ENCODE measurements at places on chromosomes 4 and X.

DNA sequence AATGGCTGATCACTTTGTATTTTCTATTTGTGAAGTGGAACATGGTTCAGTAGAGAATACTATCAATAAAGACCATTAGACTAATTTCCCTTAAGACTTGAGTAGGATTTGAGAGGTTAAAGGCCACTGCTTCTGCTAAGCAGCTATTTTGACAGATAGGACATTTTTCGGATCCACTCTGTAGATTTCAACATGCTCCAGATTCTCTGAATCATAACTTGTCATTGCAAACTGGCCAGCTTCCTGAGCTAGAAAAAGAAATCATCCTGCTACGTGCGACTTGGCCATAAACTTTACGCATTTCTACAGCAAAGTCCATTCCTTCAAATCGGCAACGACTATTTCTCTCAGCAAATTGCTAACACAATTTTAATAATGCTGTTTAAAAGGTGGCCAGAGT is 55.2 kb downstream of the MGST2 start:
- no peak for DNase-seq

DNA sequence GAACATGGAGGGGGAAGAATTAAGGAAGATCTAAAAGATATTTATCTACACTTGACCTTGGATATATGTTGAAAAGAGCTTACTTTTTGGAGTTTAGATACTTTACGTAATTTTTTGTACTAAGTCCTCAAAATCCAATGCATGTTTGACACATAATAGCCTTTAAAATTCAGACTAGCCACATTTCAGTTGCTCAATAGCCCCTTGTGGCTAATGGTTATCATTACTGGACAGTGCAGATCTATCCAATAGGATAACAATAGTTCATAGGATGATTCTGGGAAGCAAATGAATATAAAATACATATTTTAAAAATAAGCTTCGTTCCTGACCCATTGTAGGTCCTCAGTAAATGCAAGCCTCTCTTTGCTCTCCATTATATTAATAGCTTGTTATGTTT is 13.8 kb downstream of the AP1AR start:
- DNase-seq, result no peak

DNA sequence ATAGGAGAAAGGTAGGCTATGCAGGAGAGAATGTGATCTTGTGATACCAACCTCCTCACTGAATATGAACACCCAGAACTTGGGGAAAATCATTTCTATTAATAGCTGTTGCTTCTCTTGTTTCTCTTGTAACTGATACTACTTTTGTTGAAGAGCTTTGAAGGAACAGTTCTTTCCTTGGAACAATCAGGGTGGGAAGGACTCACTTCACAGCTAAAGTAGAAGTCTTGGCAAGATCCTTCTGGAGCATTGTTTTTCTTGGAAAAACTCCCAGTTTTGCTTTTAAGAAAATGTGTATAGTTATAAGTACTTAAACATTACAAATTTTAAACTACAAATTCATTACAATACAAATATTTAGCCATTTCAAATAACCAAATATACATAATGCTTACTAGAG is 19.1 kb upstream of the XK start:
- peak; percentile 1 for DNase-seq

GRCh38 chrX:112147206-112147605 is 64.6 kb upstream of the TRPC5 start:
- DNase-seq, result peak; percentile 0

GRCh38 chr4:170853422-170854021 is 763.8 kb upstream of the AADAT start:
- DNase-seq, result peak; percentile 54

GRCh38 chr4:147822128-147822527 is 90.2 kb downstream of the ARHGAP10 start:
- no peak for DNase-seq

- no peak for DNase-seq
Measured at GRCh38 chr4:8052160-8052691, 106.4 kb downstream of the ABLIM2 start.

DNA sequence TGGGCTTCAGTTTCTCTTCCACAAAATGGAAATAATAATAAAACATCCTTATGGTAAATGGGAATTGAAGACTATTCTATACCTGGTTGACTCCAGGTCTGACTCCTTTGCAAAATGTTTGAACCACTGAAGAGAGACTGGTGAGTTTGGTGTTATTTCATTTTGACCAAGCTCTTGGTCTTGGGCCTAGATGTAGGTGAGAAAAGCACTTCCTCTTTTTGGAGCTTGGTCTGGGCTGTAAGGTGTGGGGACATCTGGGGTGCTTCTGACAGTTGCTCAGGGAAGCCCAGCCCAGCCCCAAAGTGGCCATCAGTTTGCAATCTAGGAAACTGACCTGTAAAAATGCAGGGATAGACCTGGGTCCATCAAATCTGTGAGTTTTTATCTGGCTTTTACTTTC is 26.8 kb upstream of the SOD3 start:
- no peak for DNase-seq

DNA sequence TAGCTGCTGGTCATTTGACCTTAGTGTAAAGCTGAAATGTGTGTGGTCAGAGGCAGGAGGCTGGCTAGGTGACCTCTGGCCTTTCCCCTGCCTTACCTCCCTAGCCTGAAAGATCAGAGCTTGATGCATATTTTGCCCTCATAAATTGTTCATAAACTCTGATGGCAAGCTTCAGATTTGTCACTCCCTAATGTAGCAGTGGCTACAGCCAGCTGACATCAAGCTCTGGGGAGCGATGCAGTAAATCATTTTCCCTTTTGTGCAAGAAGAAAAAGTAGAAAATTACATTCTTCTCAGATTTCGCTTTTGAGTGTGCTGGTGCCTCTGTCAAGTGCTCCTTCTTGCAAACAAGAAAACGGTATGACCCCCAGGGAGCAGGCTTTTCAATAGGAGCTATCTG is 87.7 kb upstream of the MAGEA4 start:
- DNase-seq, result no peak

GRCh38 chr4:185792384-185793115 is 19.4 kb downstream of the SORBS2 start:
- peak; percentile 99 for DNase-seq

DNA sequence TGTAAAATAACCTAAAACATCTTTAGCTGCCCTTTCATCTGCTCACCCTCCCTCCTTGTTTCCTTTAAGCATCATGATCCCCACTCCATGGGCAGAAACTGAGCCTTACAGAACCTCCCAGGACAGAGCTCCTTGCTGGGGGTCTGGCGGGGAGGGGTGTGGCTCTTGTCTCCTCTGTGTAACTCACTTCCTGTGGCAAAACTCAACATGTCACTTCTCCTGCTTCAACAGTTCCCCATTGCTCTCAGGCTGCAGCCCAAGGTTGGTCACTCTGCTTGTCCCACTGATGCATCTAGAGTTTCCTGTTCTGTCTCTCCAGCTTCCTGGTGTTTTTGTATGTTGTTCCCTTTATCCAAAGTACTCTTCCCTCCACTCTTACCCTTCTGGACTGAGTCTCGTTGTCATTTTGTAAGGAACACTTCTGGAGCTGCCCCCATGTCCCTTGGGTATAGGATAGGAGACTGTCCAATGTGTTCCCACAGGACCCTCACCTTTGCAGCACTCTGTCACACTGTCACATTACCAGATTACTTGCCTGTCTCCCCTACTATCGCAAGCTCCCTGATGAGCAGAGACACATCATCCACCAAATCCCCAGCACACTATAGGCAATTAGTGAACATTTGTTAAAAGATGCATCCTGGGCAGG is 19.6 kb downstream of the TMEM31 start:
- DNase-seq, result peak; percentile 49

- no peak for DNase-seq
Measured at GRCh38 chr4:114287079-114287696, 307.7 kb upstream of the ARSJ start.

- no peak for DNase-seq
Measured at GRCh38 chr4:97759785-97760184, 383.5 kb downstream of the STPG2 start.

GRCh38 chr4:89300499-89300898 is 7.1 kb downstream of the GPRIN3 start:
- DNase-seq, result no peak

- DNase-seq, result no peak
Measured at GRCh38 chr4:37687194-37687562, 1.0 kb upstream of the RELL1 start.

DNA sequence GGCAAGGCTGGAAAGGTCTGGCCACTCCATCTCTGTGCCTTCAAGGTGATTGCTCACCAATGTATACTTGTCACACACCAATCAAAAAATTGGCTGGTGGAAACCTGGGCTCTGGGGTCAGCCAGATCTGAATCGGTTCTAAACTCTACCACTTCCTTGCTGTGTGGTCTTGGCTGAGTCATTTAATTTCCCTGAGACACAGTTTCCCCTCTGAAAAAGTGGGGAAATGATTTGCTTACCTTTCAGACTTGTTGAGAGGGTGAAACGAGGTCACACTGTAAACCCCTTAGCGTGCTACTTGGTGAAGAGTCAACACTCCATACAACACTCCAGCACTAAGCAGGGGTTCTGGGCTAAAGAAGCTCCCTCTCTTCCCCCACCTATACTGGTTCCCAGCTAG is 252.3 kb upstream of the ZIC3 start:
- no peak for DNase-seq

DNA sequence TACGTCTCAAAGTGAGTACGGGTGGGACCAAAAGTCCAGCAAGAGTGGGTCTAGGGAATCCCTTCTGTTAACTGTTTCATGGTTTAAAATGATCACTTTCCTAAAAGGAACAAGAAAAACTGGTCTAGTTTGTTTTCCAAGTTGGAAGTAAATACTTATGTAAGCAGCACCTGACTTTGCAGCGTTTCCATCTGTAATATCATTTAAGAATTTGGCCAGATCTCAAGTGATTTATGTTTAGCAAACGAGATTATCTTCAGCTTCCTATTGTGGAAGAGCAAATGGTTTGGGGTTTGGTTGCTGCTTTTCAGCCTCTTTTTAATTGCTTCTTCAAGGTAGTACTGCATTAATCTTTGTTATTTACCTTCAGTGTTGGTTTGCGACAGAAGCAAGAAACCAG is 50.4 kb downstream of the FHIP1A start:
- DNase-seq, result no peak

- no peak for DNase-seq
Measured at GRCh38 chr4:95215043-95215442, 333.7 kb downstream of the UNC5C start.

GRCh38 chr4:94244087-94244828 is 36.6 kb downstream of the SMARCAD1 start:
- no peak for DNase-seq

DNA sequence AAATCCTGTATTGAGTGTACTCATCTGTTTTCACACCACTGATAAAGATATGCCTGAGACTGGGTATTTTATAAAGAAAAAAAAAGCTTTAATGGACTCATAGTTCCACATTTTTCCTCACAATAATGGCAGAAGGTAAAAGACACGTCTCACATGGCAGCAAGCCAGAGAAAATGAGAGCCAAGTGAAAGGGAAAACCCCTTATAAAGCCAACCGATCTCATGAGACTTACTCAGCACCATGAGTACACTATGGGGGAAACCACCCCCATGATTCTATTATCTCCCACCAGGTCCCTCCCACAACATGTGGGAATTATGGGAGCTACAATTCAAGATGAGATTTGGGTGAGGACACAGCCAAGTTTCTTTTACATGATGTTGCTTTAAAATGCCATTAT is 171.9 kb downstream of the GALNTL6 start:
- no peak for DNase-seq

DNA sequence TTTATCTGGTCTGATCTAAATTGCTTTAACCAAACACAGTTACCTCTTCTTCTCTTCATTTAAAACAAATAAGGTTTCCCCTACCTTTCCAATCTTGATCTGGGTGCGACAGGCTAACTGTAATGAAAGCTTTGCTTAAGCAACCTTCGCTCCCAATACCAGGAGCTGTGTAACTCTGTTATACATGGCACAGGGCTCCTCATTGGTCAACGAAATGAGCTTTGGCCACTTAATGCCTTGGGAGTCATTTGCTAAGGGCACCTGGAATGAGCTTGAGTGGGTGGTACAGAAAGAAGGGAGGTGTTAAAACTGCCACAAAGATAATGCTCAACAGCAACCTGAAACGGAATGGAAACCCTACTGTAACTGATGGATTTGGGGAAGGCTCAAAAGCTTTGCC is 140.5 kb downstream of the CHRNA9 start:
- DNase-seq, result no peak

- no peak for DNase-seq
Measured at GRCh38 chr4:15918484-15919129, 19.9 kb downstream of the FGFBP1 start.

DNA sequence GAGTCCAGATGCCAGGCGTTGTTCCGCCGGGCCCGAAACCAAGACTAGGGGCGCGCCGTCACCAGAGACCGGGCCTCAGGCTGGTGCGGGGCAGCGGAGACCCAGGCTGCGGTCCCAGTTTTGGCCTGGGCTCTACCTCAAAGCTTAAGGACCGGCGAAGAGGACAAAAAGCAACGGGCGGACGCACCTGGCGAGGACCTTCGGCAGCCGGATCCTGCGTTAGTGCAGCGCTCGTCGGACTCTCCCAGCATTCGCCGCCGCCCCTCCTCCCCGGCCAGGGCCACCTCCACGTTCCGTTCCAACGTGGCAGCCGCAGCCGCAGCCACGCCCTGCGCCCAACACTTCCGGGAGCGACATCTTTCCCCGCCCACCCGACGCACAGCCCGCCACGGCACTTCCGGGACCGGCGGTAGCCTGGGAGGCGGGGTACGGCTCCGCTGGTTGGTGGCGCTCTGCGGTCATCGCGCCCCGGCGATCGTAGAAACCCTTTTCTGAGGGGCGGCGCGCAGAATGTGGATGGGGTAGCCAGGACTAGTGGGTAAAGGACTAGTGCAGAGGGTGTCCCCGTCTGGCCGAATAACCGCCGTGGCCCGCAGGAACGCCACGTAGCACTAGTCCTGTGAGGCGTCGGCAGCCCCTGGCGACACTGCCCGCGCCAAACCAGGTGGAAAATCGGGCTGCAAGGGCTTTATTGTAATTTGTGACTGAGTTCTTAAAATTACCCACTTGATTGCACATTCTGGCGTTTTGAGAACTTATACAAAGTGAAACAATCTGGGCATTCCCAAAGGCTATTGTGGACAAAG is at the start of gene SEC31A:
Gene SEC31A, minus strand, starts transcription at position 253 of the 806 bp plus-strand sequence. CDS start 9,217 bp downstream, outside the sequence.
- peak; percentile 97 for DNase-seq

- DNase-seq, result peak; percentile 57
Measured at GRCh38 chr4:80322716-80323115, 12.8 kb upstream of the CFAP299 start.

GRCh38 chr4:101037938-101038413 is 309.4 kb downstream of the PPP3CA start:
- no peak for DNase-seq

- no peak for DNase-seq
Measured at GRCh38 chr4:41679991-41680390, 68.5 kb downstream of the PHOX2B start.

- DNase-seq, result peak; percentile 9
Measured at GRCh38 chr4:65791111-65791811, 121.0 kb upstream of the EPHA5 start.

- DNase-seq, result peak; percentile 67
Measured at GRCh38 chr4:101792056-101792590, 1.6 kb downstream of the BANK1 start.

Measured in fibroblast of skin of scalp (primary cell).